Suppressor macrophage treated with lipopolysaccharide for 4 hours (primary cell): ENCODE measurements at places on chromosomes 5 and 9.

GRCh38 chr5:111960476-111961215 lies 203.7 kb upstream of the NREP start:
- DNase-seq = peak; percentile 54

- no peak for DNase-seq
Measured at GRCh38 chr9:115980054-115980453, 173.5 kb upstream of the PAPPA start.

GRCh38 chr9:111516061-111516465 lies 8.9 kb upstream of the ZNF483 start:
- no peak for DNase-seq

GRCh38 chr9:129386812-129387177 lies 208.7 kb upstream of the IER5L start:
- DNase-seq = no peak

DNA sequence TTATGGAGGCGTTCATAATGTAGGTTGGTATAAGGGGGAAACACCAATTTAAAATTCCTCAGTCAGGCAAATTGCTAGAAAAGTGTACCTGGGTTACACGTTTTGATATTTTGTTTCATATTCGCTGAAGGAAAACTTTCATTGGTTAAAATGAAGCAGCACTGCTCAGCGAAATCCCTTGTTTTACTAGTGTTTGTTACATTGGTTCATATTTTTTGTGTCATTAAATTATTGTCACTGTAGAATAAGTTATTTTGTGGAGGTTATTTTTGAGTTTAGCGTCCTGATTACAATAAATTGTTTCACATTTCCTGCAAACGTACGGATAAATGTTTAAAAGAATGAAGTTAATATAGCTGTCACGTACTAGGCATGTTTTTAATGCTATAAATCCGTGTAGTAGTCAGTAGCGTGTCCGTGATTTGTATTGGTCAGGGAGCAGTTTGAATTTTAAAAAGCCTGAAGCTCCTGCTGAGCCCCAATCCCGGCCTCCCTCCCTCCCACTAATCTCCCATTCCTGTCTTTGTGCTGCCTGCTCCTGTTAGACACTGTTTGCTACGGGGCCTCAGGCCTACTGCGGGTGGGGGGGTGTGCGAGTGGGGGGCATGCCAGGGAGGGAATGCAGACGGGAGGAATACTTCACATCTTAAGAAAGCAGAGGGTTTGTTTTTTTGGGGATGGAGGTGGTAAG lies 2.0 kb downstream of the NIPBL start:
- DNase-seq = no peak

GRCh38 chr9:107465467-107466451 lies 23.8 kb downstream of the KLF4 start:
- DNase-seq = peak; percentile 80

- DNase-seq = no peak
Measured at GRCh38 chr5:163880302-163880701, 374.9 kb downstream of the MAT2B start.

DNA sequence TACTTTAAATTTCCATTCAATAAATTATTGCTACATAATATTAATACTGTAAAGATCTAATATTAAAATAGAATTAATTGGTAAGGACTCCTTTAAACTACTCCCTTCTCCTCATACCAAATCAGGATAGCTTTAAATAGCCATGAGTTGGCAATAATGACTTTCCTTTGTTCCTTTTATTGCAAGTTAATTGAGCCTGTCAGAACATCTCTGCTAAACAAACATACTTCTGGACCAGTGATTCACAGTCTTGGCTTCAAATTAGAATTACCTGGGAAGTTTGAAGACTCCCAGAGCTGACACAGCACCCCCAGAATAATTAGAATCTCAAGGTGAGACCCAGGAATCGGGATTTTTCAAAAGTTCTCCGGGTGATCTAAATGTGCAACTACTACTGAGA lies 18.7 kb downstream of the C5orf58 start:
- DNase-seq = no peak

- no peak for DNase-seq
Measured at GRCh38 chr5:57411982-57412381, 70.6 kb downstream of the ACTBL2 start.

DNA sequence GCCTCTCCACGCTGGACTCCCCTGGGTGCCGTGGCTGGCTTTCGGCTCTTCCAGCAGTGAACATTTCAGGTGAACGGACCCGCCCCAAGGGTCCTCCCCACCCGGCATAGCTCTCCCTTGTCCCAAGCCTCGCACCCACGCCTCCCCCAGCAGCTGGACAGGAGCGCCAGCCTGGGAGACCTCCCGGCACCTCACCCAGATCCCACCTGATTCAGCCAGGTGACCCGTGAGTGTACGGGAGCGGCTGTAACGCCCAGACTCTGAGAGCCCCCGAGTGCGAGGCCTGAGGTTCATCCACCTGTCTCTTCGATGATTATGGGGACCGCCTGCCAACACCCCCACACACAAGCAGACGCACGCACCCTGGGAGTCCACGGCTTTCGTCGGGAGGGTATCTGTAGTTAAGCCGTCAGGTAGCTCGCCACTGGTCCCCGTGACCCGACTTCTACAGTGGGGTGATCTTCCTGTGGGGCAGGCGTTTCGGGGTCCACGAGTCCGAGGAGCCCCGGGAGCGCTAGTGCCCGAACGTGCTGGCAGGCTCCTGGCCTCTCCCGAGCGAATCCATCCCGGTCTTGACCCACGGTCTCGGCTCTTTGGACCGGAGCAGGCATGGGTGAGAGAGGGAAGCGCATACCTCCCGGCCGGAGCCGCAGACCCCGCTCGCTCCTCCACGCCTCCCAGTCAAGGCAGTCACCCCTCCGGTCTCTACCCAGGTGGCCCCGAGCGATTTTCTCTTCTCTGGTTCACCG lies 14.9 kb downstream of the TRIM7 start:
- DNase-seq = no peak

GRCh38 chr9:72985746-72986145 lies 32.9 kb upstream of the ALDH1A1 start:
- no peak for DNase-seq

DNA sequence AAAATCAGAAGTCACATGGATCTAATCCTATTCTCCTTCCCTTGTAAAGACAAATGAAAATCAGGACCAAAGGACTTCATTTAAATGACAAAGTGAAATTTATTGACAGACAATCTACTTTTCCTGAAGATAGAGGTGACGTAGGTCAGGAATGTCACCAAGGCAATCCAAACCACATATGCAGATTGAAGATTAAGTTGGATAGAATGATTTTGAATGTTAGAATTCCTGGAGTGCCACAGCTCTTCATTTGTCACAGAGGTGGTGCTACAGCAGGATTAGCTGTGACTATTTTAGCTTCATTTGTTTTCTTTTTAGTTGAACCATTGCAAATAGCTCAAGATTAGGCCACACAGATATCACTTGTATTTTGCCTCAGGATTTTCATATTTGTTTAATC lies 736.0 kb upstream of the ARRDC3 start:
- no peak for DNase-seq

- peak; percentile 53 for DNase-seq
Measured at GRCh38 chr5:62340392-62340791, 34.4 kb downstream of the KIF2A start.

- peak; percentile 18 for DNase-seq
Measured at GRCh38 chr5:175579742-175580432, 78.0 kb upstream of the HRH2 start.

DNA sequence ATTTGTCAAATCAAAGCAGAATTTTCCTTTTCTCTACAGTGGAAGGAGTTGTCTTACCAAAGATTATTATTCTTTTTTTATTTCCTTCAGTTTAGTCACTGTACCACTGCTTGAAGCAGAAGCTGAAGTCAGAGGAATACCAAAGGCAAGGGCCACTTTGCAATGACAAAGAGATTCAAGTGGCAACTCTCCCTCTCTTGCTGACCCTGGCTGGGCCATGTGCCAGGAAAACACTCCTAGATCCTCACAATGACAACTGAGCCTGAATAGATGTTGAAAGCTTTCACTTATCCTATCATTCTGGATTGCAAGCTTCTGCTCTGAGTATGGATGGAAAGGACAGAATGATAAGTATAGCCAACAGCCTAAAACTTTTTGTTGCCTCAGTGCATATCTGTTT lies 618.3 kb downstream of the NR2F1-AS1 start:
- DNase-seq = no peak

- no peak for DNase-seq
Measured at GRCh38 chr9:33139421-33140228, 27.5 kb downstream of the B4GALT1 start.

- DNase-seq = no peak
Measured at GRCh38 chr9:11023201-11023600, 410.4 kb upstream of the PTPRD start.

- DNase-seq = no peak
Measured at GRCh38 chr9:126614088-126614454, 343 bp downstream of the LMX1B start.

GRCh38 chr9:104740621-104741020 lies 6.9 kb upstream of the NIPSNAP3A start:
- no peak for DNase-seq

DNA sequence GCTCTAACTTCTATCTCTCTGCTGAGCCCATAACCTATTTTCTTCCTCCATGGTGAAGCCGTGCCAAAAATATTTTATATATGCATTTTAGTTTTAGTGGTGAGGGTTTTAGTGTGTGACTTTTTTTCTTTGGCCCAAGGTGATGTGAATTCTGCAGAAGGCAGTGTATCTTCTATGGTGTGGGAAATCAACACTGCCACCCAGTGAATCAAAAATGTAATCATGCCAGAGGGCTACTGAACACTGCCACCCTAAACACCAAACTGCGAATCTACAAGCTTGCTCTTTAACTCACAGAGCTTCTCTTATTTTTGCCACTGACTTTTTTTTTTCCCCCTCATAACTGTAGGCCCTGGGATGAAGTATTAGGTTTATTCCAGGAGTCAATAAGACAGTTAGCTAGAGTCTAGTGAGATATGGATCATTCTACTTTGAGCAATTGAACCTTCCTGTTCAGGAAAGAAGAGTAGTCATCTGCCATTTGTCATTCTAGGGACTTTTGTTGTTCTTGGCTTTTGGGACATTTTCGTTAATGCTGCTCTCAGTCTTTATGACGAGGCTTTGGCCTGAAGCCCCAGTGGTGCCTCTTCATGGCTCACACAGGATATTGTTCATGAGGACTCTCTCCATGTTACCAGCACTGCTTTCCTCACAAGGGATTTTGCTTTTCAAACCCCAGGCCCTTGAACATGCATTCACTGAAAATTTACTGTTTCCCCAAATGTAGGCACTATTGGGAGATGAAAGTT lies 53.1 kb downstream of the C7 start:
- no peak for DNase-seq

DNA sequence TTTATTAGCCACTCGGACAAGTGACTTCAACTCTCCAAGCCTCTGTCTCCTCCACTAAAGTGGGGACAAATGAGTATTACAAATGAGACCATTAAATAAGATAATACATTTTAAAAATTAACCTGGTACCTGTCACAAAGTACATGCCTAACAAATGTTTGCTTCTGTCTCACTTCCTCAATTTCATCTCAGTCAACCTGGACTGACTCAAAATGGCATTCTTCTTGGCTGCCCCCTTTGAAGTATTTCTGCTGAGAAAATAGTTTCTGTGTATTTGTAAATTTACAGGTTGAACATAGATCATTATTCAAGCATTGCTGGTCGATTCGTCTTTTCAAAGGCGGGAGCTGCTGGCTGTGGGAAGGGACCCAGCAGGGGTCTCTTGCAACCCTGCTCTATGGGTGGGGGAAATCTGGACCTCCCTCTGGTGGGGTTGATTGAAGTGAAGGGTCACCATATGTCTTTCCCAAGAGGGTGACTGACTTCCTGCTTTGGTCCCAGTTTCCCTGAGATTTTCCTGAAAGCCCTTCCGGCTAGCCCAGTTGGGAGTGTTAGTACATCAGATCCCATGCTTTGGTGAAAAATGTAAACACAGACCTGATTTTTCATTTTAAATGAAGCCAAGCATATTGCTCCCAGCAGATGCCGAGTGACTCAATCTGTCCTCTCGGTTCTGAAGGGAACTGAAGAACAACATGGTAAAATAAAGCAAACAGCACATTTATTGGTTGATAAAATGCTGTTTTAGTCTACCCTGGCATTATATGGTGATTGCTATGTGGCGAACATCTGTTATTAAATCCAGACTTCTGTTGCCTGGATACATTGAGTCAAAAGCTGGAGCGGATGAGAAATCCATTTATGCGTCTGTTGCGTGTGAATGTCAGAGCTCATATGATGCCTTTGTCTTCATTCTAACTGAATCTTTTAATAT lies 73.0 kb downstream of the KCNIP1 start:
- DNase-seq = no peak

- peak; percentile 57 for DNase-seq
Measured at GRCh38 chr5:157130925-157131324, 11.7 kb downstream of the MED7 start.

- no peak for DNase-seq
Measured at GRCh38 chr5:154652746-154653417, 102.3 kb upstream of the LARP1 start.

- no peak for DNase-seq
Measured at GRCh38 chr5:88761939-88762338, 121.0 kb downstream of the MEF2C start.

- DNase-seq = no peak
Measured at GRCh38 chr5:77663090-77663863, 24.8 kb upstream of the OTP start.

DNA sequence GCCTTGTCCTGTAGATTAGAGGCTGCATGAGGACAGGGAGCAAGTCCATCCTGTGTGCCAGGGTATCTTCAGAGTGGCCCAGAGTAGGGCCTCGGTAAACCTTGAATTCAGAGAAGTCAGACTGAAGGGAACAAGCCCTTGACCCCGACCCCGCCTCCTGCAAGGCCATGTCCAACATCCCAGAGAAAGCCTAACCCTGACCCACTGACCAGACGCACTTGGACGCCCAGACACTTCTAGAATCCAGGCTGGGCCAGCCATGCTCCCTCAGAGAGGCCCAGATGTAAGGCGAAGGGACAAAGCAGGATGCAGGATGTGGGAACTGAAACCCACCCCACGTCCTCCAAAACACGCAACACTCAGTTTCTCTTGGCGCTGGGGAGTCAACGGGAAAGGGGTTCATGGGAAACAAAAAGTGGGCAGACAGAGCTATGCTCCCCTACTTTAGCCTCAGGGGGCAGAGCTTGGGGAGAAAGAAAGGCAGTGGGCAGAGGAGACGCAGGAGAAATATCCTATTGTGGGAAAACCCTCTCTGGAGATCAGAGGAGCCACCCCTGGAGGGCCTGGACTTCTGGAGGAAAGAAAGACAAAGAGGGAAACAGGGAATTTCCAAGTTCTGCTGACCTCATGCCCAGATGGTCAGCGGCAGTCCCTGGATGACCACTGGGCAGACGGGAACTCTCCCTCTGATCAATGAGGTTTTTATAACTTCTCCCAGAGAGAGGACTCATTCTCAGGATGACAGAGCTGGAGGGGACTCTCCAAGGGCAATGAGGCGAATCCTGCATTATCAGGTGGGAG lies 13.0 kb downstream of the TNIP1 start:
- DNase-seq = peak; percentile 84

GRCh38 chr9:119818726-119819435 lies 449.6 kb upstream of the BRINP1 start:
- no peak for DNase-seq

DNA sequence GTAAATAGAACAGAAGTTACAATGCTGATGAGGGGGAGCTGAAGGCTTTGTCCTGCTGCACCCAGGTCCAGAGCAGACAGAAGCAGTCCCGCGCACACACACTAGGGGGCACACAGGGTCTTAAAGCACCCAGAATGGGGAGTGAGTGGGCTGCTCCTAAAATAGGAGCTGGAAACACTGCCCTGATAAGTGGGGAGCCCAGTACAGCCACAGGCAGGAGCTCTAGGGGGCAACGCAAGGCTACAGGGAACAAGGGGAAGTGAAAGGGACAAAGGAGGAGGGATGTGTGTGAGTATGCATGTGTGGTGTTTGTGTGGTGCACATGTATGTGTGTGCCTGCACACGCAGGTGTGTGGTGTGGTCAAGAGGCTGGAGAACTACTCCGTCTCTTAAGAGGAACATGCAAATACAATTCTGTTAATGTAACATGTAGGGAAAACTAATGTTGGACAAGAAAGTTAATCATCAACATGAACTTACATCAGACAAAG lies 191.5 kb downstream of the ROR2 start:
- DNase-seq = peak; percentile 47
